Stimulated activated CD4-positive, alpha-beta T cell treated with anti-CD3 and anti-CD28 coated beads, TNF-alpha, amount 100 ng/mL, for 48 hours (primary cell): ENCODE measurements at places on chromosomes 7 and 10.

DNA sequence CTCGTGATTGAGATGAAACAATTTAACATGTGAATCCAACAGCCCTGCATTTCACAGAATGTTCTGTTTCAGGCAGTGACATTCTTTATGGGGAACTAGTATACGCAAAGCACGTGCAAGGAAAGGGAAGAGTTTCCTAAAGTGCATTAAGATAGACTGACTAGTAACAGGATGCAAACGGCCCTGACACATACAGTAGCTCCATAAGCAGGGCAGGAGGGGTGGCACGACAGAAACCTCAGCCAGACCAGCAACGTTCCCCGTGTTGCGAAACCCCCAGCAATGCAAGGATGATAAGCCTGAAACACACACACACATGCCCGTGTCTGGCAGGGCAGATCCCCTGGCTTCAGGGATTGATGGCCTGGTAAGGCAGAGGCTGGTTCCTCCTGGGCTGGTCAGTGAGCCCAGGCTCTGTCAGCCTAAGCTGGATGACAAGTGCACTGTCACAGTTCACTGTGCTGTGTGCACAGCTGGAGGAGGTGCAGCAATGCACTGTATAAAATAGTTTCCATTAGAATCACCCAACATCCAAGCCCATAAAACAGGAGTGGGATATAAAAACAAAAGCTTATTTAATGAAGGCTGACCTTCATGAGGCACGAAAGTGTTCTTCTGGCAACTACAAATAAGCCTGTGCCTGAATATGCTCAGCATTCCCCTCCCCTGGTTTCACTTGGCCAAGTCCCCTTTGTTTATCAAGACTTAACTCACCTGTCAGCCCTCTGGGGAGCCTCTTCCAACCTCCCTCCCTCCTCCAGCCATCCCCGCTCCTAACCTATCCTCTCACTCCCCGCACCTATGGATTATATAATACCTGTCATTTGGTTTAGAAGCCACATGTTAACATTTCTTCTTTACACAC, 88.8 kb downstream of the GSAP start:
- DNase-seq, result no peak

- DNase-seq, result no peak
Measured at GRCh38 chr7:91468256-91468655, 204.0 kb downstream of the FZD1 start.

GRCh38 chr7:24914465-24914859, 65.5 kb downstream of the OSBPL3 start:
- DNase-seq, result no peak

DNA sequence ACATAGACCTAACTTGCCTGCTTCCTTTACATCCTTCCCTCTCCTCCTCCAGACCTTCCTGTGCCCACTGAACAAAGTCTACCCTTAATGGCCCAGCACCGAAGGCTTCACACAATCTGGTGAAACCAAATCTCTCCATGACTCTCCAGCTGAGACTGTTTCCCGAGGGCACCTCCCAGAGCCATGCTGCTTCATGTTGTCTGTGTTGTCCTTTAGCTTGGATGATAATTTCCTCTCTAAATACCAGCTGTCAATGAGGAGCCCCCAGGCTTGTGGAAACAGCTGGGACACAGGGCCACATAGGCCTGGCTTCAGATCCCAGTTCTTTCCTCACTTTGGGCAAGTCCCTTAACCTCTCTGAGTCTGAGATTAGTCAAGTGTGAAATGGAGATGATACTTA, 54.3 kb downstream of the DLD start:
- DNase-seq, result no peak

DNA sequence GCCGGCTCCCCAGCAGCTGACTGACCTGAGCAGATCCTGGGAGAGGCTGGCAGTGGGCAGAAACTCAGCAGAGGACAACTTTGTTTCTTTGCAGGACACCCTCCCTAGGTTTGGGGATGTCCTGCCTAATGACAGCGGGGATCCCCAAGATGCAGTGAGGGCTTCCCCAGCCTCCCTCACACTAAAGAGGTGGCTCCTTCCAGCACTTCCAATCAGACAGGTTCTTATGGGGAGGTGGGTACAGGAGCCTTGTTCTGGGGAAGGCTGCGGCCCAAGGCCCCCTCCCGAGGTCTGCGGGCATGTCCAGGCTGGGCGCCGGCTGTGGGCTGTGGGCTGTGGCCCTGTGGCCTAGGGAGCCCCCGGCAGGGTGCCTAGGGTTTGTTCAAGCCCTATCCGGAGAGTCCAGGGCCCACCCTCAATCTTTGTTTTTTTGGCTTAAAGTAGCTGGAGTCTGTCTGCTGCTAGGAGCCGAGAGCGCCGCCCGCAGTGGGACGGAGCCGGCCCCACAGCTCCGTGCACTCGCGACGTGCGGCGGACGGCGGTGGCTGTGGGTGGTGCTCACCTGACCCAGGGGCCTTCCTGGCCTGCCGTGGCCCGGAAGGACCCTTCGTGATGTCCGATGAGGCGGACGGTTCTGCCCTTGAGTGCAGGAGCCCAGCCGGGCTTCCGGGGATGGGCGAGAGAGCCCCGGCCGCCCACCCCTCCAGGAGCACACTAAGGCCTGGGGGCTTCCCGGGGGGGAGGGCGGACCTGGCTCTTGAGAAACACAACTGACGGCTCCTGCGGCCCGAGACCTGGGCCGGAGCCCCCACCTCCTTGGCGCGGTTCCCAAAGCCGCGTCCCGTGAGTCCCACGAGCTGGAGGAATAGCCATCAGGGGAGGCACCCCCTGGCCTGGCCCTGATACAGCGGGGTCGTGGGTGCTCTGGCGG, 57.2 kb downstream of the PDGFA start:
- no peak for DNase-seq

DNA sequence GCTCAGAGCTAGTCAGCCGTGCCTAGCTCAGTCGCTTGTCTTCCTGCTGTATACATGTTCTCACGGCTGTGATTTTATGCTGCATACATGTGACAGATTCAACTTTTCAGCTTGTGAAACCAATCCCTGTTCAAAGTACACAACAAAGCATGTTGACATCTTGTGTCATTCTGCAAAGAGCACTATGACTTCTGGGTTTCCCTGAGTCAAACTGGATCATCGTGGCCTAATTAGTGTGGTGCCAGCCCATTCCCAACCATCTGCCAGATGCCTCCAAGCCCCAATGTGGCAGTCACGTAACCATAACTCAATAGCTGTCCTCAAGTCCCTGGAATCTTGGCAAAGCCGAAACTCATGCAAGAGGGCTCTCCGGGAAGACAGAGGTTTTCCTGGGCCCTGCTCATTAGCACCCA, 144.8 kb downstream of the MYOF start:
- no peak for DNase-seq

DNA sequence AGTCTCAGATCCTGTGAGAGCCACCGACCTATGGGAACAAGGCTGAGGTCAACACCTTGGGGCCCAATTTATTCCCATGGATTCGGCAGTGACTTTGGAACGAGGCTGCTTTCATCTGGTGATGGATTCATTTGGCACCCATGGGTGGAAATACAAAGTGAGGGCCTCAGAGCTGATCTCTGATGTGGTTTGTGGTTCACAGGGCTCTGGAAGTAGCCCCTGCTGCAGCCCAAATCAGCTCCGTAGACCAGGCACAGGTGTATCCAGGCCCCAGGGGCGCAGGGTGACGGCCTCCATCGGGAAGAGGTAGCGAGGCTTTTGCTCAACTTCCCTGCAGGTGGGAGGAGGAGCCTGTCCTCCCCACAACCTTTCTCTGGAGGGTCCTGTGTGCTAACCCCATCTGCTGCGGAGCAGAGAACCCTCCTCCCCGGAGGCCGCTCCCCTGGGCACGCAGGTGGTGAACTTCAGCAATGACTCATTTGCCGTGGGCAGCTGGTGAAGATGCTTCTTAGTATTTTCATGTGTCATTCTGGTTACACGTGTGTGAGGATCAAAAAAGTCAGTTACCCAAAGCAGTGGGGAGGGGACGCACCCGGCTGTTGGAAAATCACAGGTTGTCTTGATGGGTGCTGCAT, 7.5 kb upstream of the JAKMIP3 start:
- no peak for DNase-seq

DNA sequence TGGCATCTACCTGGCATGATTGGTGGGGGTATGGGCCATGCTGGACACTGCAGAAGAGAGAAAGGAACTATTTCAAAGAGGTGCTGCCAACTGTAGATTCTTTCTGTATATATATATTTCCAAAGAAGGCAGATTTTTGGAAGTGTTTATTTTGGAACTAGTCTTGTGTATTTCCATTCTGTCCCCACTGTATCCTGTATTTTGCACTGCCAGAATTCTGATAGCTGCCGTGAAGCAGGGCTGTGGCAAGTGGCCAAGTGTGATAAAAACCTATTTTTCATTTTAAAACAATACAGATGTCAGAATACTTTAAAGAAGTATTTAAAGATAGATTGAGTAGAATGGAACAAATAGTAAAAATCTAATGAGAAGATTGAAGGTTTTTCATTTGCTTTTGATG, 17.1 kb downstream of the MCU start:
- no peak for DNase-seq

GRCh38 chr10:58266826-58267712, 625 bp downstream of the IPMK start:
- DNase-seq, result no peak

- no peak for DNase-seq
Measured at GRCh38 chr7:116952635-116953371, 498 bp upstream of the ST7 start.

GRCh38 chr7:151249034-151249731, 689 bp upstream of the SMARCD3 start:
- DNase-seq, result no peak

DNA sequence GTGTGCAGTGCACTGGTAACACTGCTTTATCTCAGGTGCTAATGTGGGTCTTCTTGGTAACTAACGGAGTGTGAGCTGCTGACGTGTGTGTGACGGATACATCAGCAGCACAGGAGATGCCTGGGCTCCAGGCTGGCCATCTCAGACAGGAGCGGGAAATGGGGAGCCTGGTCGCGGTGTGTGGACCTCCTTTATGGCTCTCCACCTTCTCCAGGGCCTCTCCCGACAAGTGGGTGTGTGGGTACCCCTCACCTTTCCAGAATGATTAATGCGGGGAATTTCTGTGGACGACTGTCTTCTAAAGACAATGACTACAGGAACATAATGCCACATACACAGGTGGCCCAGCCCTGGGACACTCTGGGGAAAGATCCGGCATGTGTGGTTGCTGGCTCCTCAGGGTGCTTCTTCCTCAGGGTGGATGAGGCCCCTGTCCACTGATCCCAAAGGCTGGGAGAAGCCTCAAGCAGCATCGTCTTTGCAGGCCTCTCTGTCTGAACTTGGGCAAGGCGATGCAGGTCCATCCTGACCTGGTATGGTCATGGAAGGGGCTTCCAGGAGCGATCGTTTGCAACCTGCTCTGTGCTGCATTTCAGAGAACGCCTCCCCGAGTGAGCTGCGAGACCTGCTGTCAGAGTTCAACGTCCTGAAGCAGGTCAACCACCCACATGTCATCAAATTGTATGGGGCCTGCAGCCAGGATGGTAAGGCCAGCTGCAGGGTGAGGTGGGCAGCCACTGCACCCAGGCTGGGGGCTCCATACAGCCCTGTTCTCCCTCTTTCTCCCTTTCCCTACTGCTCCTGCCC, 20.3 kb upstream of the CSGALNACT2 start:
- DNase-seq, result no peak

- DNase-seq, result no peak
Measured at GRCh38 chr10:4121502-4122380, 336.7 kb upstream of the KLF6 start.

GRCh38 chr7:151411551-151411950, 1.7 kb upstream of the WDR86 start:
- DNase-seq, result no peak

GRCh38 chr7:31019509-31019908, 32.6 kb upstream of the ADCYAP1R1 start:
- no peak for DNase-seq

DNA sequence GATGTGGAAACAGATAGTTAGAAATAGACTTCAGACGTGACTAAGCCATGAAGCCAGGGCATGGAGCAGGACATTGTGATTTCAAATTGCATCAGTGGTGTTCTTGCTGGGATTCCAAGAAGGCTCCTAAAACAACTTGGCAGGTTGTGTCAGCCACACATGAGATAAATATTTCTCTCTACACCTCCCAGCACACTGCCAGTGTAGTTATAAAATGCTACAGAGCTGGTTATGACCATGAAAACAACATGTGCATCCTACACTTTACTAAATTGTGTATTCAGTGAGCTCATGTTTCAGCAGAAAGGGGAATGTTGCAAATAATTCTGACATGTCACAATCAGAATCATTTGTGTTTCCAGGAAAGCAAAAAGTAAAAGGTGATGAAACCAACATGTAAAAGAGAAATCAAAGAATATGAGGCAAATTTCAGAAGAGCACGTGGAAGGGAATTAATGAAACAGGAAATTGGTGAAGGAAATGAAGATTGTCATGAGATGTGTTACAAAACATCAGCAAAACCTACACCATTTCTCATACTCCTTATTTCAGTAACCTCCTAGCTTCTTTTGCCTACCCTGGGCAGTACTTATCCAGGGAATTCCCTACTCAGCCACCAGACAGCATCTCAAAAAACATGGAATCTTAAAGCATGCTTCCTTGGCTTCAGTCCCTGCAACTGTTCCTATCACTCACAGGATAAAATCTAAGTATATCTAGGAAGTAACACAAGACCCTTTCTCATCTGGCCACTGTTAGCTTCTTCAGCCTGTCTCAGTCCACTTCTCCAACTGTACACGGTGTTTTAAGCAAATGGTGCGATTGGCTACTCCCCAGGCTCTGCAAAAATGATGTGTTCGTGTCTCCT, 5.8 kb upstream of the CYP3A7 start:
- no peak for DNase-seq

DNA sequence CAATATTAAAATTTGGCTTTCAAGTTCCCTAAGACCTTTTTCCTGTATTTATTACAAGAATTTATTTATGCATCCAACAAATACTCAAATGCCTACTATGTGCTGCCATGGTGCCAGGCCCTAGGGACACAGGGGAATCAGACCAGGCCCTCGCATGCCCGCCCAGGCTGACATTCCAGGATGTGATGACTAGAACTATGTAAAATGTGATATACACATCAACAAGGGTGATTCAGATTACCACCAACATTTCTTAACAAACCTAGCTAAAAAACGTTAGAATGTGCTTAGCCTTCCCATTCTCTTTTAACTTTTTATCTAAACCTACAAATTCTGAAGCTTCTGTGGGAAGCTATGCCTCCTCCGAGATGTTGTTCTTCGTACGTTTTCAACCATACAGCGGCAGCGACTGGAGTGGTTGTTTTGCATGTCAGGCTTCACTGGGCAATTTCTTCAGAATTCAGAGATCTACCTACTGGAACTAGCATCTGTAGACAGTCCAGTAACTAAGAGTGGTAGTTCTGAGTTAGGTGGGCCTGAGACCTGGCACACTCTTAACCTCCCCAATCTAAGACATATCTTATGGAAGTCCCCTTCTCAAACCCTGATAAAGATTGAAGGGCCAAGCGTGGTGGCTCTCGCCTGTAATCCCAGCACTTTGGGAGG, 22.1 kb downstream of the GNA12 start:
- DNase-seq, result no peak

DNA sequence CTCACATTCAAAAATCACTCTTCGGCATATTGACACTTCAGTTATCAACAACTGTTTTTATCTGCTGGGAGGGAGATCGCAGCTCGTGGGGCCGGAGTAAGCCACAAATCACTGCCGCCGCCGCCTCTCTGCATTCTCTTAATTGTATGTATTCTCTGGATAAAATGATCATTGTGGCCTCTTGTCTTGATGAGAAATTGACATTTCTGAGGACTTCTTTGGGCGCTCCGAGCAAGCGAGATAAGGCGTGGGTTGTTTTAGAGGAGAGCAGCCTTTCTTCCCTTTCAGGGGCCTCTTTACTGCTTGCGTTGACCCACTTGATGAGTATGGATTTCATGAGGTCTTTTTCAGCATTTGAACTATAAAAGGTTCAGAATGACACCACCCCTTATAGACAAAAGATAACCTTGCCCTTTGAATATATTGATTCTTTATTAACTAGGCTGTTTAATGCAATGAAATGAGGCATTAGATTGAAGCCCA, 130.6 kb downstream of the EBF3 start:
- no peak for DNase-seq
